ENCODE measurements at places on chromosomes 2 and 18.

DNA sequence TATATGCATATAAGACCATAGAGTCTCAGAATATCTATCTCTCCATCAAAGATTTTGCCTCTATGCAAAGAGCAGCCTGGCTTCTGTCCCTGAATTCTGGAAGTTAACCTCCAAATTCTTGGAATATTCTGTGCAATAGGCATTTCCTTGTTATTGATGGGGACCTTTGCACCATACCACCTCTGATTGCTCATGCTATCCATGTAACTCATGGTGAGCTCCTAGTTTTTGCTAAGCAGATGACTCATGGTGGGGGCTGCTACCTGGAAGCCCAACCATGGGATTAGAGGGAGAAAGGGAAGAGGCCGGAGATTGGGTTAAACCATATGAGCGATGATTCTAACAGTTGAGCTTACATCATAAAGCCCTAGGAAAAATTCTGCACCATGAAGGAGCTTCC, 310.2 kb upstream of the FIGN start:
- no peak for DNase-seq

GRCh38 chr2:20103530-20103929, 52.1 kb upstream of the LAPTM4A start:
- DNase-seq = no peak

DNA sequence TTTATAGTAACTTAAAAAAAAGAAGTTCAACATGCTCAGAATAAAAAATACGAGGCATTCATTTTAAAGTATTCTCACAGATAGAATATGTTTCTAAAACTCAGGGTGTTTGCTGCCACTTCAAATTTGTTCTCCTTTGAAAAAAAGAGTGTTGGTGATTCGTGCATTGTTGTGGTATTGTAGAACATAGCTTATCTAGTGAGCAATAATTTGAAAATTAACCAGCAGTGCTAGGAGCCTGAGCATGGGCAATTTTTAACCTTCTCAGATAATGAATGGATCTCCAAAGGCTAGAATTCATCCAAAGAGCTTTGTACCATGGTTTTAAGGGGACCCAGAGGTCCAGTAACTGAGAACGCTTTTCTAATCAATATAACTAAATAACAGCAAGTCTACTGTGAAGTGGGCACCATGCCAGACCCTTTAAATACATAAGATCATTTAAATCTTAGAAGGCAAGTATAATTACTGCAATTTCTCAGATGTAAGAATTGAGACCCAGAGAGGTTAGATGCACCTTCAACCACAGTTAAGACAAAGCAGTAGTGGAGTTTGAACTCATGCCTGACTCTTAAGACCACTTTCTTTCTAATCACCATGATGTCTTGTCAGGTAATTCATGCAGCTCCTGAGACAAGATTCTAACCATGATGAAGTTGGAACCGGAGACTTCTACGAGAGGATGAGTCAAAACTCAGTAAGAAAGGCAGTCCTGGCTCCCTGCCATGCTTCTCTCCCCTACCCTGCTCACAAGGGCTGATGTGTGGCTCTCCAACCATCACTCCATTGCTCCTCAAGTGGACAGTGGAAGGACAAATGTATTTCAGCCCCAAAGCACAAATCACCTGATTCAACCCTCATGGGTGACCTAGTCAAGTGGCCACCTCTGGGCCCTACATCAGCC, 3.4 kb downstream of the CYRIA start:
- no peak for DNase-seq

DNA sequence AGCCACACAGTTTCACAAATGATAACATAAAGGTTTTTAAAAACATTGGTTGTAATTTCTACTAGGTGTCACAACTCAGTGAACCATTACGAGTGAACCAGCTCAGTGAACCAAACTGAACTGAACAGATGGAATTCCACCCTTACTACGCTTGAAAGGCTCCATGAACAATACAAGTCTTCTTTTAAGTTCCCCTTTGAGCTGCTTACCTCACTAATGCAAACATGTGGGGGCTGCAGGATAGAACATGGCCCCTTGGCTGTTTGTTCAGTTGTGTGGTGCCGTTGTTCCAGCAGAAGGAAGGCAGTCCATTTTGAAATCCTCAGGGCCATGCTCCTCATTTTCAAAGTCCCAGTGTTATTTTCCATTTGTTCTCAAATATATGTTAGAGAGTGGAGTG, 30.7 kb upstream of the KLHL14 start:
- DNase-seq = no peak

- DNase-seq = no peak
Observed at GRCh38 chr2:238791354-238791753, 56.5 kb upstream of the TWIST2 start.

DNA sequence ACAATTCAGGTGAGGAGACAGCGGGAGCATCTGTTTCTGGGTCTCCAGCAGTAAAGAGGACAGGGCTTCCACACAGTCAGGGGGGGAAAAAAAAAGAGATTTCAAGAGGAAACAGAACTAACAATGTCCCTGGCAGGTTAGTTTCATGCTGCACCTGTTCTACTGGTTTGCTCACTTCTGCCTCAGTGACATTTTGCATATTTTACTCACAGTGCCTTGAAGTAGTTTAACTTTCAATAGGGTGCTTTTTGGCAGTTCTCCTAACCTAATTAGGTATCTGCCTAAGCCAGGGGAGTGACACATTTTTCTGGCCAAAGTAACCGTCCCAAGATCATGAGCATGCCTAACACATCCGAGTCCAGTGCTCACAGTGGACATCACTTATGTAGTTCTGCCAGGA, 109.0 kb upstream of the ALK start:
- no peak for DNase-seq

DNA sequence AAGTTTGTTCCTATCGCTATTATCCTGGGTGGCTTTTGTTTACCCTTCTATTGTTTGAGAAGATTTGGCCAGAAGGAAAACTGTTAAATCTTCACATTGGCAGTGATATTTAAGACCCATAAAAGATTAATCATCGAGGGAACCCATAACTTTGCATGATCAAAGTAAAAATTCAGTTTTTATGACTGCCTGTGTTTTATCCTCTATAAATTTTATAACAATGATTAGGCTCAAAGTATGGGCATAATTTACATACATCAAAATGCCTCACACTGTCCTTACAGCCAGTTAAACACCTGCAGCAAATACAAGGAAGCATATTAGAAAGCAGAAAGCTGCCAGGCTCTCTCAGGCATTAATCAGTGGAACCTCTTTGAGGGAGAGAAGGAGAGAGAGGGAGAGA, 289.1 kb downstream of the ICOS start:
- DNase-seq = no peak

GRCh38 chr18:76374330-76375281, 120.4 kb downstream of the ZNF516 start:
- DNase-seq = peak; percentile 12

DNA sequence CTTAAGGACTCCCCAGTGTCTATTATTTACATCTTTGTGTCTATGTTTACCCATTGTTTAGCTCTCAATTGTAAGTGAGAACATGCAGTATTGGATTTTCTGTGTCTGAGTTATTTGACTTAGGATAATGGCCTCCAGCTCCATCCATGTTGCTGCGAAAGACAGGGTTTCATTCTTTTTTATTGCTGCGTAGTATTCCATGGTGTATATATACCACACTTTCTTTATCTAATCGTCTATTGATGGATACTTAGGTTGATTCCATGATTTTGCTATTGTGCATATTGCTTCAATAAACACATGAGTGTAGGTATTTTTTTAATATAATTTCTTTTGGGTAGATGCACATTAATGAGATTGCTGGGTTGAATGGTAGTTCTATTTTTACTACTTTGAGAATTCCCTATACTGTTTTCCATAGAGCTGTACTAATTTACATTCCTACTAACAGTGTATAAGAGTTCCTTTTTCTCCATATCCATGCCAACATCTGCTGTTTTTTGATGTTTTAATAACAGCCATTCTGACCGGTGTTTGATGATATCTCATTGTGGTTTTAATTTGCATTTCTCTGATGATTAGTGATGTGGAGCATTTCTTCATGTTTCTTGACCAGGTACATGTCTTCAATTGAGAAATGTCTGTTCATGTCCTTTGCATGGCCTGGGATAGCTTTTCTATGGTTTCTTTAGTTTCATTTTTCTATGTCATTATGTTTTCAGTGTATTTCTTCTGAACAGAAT, 21.8 kb downstream of the MTCL1 start:
- DNase-seq = no peak

DNA sequence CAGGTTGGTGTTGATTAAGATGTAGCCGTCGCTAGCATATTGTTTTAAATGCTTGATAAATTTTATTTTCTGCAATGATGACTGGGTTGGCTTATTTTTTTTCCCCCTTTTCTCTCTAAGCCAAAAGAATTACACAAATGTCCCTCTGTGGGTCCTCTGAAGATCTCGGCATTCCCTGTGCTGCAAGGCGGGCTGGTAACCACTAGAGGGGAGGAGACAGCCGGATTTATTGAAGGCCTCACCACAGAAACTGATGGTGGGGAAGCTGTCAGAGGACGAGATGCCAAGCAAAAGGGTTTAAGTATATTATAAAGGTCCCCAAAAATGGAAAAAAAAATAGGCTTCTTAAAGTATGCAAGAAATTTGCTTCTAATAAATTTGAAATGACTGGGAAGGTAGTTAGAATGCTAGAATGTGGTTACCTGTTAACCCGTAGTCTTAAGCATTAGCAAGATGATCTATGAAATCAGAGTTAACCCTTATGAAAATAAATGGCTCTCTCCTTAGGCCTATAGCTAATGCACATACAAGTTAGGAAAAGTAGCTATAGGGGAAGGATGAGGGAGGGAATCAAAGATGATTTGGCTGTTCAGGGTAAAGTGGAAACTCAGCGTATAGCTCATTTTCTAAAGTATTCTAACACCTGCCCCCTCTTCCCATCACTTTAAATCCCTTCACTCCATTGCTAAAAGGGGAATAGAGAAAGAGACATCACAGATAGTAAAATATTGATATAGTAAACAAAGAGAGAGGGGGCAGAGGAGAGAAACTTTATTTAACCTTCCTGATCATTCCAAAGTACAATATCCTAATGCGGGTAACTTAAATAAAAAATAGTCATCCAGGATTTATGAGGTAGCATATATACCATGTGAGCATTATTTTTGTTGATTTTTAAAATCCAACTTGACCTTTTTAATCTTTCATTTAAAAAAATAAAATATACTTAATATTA, 894.5 kb upstream of the POU3F3 start:
- no peak for DNase-seq
